ENCODE measurements at places on chromosomes 7 and 10.

DNA sequence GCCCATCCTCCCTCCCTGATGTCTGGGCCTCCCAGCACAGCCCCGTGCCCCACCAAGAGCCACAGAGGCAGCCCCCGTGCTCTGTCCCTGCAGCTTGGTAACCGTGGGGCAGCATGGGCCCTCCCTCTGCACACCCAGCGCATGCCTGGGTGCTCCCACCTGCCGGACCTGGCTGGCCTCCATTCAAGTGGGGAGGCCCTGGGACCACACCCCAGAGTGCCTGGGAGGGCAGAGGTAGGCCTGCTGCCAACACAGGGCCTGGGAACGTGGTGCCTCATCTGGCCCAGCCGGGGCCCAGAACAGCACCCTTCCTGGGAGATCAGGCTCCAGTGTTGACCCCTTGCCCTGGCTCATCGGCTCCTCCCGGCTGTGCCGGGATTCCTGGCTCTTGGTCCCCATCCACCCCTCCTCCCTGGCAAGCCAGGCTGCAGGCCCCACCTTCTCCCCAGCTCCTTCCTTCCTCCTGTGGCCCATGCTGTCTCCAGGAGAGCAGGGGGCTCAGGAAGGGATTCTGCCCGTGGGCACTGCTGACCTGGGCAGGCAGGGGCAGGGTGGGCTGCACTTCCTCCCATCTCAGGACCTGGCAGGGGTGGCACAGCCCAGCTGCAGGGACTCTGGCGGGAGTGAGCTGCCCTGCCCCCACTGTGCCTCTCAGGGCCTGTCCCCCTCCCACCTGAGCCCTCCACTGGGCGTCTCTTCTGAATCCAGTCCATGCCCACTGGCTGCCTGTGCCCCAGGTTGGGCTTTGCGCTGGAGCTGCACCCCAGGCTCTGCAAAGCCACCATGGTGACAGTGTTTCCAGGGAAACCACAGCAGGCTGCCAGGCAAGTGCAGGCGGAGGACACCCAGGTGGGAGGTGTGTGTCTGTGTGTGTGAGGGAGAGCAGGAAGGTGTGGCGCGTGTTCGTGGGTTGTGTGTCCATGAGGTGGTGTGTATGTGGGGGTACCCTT, 32.6 kb downstream of the PWWP2B start:
- no peak for DNase-seq

- DNase-seq: no peak
Observed at GRCh38 chr7:149404396-149404795, 56.5 kb downstream of the ZNF777 start.

DNA sequence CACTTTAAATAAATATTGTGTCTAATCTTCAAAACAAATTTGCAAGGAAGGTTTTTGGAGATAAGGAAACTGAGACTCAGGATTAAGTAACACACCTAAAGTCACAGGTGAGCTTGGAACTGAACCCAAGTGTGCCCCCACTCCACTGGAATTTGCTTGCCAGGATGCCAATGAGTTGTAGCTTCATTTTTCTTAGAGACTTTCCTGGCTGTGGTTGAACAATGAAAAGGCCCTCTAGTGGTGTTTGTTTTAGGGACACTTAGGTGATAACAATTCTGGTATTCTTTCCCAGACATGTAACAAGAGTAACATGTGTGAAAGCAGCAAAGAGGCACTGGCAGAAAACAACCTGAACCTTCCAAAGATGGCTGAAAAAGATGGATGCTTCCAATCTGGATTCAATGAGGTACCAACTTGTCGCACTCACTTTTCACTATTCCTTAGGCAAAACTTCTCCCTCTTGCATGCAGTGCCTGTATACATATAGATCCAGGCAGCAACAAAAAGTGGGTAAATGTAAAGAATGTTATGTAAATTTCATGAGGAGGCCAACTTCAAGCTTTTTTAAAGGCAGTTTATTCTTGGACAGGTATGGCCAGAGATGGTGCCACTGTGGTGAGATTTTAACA, 1.5 kb downstream of the IL6 start:
- no peak for DNase-seq

- no peak for DNase-seq
Observed at GRCh38 chr7:37440738-37441385, 7.8 kb downstream of the ELMO1 start.

- no peak for DNase-seq
Observed at GRCh38 chr7:152189061-152189460, 163.6 kb downstream of the GALNT11 start.

- no peak for DNase-seq
Observed at GRCh38 chr10:133104963-133105640, 17.4 kb downstream of the ADGRA1 start.
